ENCODE measurements at places on chromosomes 12 and 14.

DNA sequence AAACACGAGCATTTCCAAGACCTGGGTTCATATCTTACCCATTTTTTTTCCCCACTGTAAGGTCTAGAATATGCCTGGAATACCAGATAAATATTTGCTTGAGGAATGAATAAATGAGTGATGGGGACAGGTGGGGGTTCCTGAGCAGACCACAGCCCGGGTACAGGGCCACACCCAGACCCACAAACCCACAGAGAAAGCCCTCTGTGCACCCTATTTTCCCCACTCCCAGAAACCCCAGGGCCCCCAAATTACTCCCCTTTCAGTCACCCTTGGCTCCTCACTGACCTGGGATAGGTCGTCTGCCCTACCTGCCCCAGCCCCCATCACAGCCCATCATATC lies 66.5 kb upstream of the DDX11 start:
- no peak for DNase-seq

DNA sequence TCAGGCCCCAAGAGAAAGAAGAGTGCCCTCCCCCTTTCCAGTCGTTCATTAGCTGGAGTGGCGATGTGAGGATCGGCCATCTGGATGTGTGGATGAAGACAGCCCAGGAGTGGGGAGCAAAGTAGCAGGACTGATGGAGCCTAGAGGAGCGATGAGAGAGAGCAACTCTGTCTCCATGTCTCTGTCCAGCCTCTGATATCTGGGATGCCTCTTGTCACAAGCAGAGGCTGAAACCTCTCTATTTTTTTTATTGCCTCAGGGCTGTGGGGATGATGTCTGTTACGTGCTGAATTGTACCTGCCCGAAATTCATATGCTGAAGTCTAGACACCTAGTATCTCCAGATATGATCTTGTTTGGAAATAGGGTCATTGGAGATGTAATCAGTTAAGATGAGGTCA lies 2.7 kb downstream of the SERPINA11 start:
- DNase-seq: no peak

DNA sequence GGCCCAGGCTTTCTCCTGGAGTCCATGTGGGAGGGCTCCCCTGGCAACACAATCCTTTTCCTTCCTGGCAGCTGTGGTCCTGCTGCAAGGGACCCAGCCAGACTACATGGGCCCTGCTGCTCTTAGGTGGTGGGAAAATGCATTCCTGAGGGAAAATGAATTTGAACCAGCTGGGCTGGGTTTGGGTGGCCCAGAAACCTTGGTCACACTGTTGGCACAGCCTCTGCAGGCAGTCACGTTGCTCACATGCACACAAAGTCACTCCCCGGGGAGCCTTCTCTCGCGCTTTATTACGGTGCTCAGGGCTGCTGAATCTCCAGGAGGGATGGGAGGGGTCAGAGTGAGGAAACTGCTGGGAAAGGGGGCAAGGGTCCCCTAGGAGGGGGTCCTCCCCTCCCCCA lies 17.2 kb downstream of the PLEKHG3 start:
- DNase-seq: no peak

DNA sequence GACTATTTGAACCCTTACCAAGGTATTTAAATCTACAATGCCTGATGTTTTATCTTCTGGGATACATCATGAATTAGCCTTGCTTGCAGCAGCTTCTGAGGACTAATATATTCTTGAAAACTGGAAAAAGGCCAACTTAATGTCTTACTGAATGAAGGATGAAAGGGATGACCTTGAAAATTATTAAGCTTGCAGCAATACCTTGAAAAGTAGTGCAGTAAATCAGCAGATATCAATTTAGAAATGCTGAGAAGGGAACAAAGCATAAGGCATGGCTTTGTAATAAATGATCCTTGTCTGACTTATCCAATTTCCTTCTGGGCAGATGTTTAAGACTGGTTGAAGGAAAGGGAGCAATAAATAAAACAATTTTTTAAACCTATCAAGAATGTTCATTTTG lies 37.3 kb upstream of the FERMT2 start:
- no peak for DNase-seq

- no peak for DNase-seq
Measured at GRCh38 chr14:24197056-24197450, 1.8 kb upstream of the TM9SF1 start.

DNA sequence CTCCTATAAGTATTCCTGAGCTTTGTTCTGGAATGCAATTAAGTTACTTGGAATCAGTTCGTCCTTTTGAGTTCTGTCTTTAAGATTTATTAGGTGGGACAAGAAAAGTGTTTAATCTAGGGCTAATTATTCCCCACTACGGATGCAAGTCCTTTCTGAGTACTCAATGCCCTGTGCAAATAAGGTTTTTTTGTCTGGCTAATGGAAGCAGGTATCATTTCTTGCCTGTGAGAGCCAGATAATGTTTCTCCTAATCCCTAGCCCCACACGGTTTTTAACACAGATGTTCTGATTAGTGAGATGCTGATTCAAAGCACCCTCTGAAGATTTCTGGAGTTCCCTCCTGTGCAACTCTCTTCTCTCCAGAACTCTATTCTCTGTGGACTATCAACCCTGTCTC lies 296.6 kb upstream of the PRICKLE1 start:
- DNase-seq: no peak

DNA sequence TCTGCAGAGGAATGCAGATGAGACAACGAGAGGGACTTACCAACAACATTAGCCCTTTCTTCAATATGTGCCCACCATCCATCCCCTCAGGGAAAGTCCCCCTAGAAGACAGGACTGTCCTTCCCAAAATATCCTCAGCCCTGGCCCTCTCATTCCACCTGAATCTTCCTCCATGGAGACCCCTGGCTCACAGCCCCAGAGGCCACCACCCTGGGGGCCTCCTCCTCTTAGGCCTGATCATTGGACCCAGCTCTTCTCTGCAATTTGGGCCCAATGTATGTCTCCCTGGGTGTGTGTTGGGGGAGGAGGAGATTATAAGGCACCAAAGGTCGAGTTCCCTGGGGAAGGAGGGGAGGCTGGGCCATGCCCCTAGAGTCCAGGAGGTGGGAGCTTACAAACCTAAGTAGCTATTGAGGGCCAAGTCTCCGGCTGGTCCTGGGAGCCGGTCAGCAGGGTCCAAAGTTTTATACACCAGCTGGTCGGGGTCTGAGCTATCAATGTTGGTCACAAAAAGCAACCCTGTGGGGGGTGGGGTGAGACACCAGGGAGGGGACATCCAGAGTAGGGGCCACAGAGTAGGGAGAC lies 8.1 kb downstream of the ITGA7 start:
- DNase-seq: no peak

GRCh38 chr12:132831771-132832170 lies 3.1 kb upstream of the GOLGA3 start:
- DNase-seq: no peak

DNA sequence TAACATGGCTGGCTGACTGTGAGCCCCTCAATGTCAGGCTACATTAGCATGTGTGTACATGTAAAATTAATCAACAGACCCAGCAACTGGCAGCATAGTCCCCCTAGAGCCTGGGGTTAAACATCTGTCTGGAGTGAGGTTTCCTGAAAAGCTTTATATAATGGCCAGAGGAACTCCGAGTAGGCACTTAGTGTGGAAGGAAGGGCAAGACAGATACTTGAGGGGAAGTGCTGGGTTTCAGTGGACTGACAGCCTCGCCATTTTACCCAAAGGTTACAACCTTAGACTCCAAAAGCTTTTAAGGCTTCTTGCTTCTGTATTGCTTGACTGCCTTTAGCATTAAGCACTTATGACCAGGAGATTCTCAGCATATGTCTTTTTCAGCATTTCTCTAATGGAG lies 430.8 kb downstream of the FLRT2 start:
- no peak for DNase-seq

DNA sequence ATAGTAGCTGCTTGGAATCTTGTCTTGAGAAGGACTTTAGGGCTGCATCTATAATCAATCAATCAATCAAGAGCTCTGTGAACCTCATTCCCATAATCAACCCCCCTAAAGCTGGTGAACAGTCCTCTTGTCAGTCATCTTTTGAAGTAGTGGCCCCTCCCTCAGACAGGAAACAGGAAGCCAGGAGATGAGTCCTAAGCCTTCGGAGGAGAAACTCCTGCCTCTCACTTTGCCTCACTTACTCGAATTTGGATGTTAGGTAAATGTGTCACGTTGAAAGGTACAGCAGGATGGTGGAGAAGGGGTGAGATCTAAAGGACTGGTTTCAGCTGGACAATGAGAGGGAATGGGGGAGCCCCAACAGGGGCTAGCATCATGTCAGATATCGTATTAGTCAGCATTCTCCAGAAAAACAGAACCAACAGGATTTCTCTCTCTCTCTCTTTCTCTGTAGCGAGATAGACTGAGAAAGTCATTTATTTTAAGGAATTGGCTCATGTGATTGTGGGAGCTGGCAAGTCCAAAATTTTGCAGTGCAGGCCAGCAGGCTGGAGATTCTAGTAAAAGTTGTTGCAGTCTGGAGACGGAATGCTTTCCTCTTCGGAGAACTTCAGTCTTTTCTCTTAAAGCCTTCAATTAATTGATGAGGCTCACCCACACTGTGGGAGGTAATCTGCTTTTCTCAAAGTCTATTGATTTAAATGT lies 144.4 kb upstream of the PWP1 start:
- no peak for DNase-seq

GRCh38 chr12:111444314-111444924 lies 38.7 kb downstream of the SH2B3 start:
- DNase-seq: no peak

DNA sequence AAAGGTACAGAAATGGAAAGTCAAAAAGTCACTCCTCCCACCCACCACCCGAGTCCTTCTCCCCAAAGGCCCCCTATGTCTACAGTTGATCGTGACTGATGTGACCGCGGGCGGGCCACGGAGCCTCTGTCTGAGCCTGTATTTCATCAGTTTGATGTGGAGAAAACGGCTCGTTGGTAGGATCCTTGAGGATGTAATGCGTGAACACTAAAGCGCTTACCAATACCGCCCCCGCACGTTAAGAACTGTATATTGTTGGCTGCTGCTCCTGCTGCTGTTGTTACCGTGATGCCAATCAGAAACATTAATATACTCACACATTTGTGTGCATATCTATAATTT lies 24.6 kb upstream of the UBC start:
- peak; percentile 68 for DNase-seq

DNA sequence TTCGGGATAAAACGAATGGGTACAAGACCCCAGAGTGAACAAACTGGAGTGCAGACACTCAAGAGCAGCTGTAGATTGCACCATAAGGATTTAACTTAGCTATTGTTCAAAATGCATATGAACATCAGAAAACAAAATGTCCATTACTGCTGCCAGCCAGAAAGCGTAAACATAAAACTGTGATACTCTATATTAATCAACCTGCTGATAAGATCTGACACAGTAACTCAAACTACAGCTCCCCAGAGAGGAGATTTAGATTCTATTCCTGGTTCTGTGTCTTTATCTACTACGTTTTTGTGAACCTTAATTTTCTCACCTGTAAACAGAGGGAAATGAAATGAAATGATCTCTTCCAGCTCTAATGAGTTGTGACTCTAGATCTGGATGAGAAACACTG lies 22.3 kb downstream of the LRIG3 start:
- DNase-seq: no peak

GRCh38 chr12:60489071-60489470 lies 893.2 kb downstream of the SLC16A7 start:
- no peak for DNase-seq

GRCh38 chr12:25023808-25024207 lies 74.9 kb upstream of the BCAT1 start:
- no peak for DNase-seq

DNA sequence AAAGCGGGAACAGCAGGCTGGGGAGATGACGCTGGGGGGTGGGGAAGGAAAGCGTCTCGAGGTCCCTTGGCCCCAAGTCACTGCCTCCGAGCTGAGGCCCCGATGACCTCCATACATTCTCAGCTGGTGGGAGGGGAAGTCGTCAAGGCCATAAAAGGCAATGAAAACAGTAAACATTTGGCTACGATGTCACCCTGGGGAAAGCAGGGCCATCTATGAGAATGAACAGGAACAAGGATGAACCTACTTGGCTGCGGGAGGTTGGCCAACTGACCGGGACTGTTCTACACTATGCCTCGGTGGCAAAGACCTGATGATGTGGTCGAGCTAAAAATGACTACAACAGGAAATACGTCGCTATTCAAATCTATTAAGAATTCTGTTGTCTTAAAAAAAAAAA lies 19.5 kb downstream of the PRKAB1 start:
- DNase-seq: no peak

DNA sequence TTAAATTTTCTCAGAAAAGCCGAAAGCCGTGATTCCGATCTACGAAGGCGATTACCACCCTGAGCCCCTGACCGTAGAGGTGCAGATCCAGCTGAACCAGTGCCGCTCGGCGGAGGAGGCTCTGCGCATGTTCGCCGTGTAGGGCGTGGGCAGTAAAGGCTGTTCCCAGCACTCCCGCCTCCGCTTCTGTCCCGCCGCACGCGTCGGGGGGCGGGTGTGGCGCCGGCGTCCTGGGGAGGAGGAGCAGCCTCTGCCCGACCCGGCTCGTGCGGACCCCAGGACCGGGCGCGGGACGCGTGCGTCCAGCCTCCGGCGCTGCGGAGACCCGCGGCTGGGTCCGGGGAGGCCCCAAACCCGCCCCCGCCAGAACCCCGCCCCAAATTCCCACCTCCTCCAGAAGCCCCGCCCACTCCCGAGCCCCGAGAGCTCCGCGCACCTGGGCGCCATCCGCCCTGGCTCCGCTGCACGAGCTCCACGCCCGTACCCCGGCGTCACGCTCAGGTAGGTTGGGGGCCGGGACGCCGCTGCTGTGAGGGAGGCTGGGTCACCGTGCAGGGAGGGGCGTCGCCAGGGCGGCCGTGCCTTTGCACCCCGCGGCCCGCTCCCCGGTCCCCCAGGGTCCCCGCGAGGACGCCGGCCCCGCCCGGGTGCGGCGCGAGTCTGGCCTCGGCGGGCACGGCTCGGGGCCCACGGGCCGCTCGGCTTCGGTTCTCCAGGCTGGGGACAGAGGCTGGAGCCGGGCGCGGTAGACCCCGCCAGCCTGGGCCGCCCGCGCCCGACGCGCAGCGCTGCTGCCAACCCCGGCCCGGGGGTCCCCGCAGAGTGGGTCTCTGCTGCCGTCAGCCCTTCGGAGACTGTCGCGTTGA lies at the start of gene B3GNT4:
TSS of gene B3GNT4 (plus strand) at position 409 of the 866 bp plus-strand sequence. CDS start 910 bp downstream, outside the sequence.
- peak; percentile 75 for DNase-seq

DNA sequence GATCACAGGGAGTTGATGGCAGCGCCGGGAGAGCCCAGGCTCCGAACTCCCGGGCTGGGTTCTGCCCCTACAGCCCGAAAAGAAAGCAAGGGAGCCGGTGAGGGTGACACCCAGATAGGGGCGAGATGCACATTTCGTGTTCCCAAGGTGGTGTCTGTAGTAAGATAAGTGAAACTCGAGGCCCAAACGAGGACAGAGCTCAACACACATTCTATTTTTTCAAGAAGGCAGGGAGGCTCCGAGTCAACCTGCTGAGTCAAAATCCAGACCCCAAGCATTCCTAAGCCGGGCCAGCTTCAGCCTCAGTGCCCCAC lies 24.2 kb upstream of the YY1 start:
- DNase-seq: no peak

- no peak for DNase-seq
Measured at GRCh38 chr12:80766897-80767296, 50.2 kb downstream of the MYF5 start.

GRCh38 chr14:103178521-103178920 lies 55.3 kb downstream of the TNFAIP2 start:
- no peak for DNase-seq

Measured in head of caudate nucleus (tissue), 42 donors.